ENCODE measurements at places on chromosomes 6 and 20. TPM values are rescaled to one million over a fixed set of nuclear protein-coding genes. Genes with fewer than 3 reads are reported as not detected.

The DNPH1 gene
- 56.4 TPM for total RNA-seq

The FAM217A gene
- total RNA-seq = not detected

The SLC22A3 gene
- 2.2 TPM for total RNA-seq

The ANKRD66 gene
- total RNA-seq = not detected

The C6orf52 gene
- 1.8 TPM for total RNA-seq

The HLA-DQA1 gene
- 0.92 TPM for total RNA-seq

The COL21A1 gene
- 4.4 TPM for total RNA-seq

The TRIM31 gene
- 0.11 TPM for total RNA-seq

The JPH2 gene
- 0.81 TPM for total RNA-seq

The MAP1LC3A gene
- 11.3 TPM for total RNA-seq

The RIMS1 gene
- total RNA-seq = 1.1 TPM

The DPPA5 gene
- total RNA-seq = 6.7 TPM

The IRAK1BP1 gene
- 6.1 TPM for total RNA-seq

The TP53TG5 gene
- 0.85 TPM for total RNA-seq

The C20orf96 gene
- 30.3 TPM for total RNA-seq

The BMP6 gene
- 1.2 TPM for total RNA-seq

The ASIP gene
- total RNA-seq = not detected

The LRFN2 gene
- 1.3 TPM for total RNA-seq

The TUBB2B gene
- total RNA-seq = 627 TPM

The HLA-DOB gene
- total RNA-seq = 0.46 TPM

The LY6G6F gene
- not detected for total RNA-seq

The LHFPL5 gene
- not detected for total RNA-seq

The SLC13A3 gene
- 13.5 TPM for total RNA-seq

The SLC26A8 gene
- total RNA-seq = 0.80 TPM
